GM18507 (cell line): ENCODE measurements at places on chromosomes 7 and 10.

DNA sequence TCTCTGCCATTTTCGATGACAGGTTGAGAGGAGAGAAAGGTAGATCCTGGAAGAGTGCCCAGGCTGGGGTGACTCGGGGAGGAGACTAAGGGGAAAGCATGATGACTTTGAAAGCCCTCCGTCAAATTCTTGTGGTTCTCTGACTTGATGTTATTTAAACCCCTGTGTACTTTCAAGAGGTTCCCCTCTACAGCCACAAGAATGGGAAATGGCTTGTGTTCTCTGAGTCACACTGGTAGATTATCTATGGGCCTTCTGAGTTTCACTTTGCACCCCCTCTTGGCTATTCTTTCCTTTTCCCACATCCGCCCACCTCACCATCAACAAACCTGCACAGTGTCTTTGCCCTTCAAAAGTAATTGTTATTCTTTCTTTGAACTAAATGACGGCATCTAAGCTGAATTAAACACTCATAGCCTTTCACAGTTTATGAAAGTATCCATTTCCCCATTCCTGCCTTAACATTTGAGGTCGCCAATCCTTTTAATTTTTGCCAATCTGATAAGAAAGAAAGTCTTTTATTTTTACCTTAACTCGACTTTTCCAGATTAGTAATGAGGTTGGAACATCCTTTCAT, 24.1 kb downstream of the PRF1 start:
- DNase-seq, result no peak

- DNase-seq, result no peak
Observed at GRCh38 chr10:125083576-125083920, 76.8 kb downstream of the CTBP2 start.

DNA sequence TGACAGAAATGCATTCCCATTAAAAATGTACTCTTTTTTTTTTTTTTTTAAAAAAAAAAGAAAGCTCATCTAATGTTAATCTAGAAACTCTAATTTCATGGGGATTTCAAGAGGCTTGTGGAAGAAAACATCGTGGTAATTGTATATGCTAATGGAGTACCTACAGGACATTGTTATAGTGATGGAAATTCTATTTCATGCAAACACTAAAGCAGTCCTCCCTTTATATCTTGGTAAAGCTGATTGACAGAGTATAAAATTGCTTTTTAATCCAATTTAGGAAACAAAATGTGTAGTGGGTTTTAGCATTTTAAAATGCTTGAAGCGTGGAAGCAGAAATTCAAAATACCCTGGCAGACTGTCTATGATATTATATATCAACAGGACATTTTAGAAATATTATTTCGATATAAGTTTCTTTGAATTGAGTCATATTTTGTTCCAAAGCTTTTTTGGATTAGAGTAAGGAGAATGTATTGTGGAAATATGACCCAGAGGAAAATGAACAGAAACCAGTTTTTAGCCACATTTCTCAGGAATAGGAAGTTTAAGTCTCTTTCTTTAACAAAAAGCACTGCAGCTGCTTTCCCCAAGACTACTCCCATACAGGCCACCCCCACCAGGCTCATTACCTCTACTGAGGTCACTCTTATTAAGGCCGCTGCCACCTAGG, 121.9 kb downstream of the WNT2 start:
- no peak for DNase-seq

GRCh38 chr7:2575733-2576340, 17.1 kb downstream of the IQCE start:
- no peak for DNase-seq

DNA sequence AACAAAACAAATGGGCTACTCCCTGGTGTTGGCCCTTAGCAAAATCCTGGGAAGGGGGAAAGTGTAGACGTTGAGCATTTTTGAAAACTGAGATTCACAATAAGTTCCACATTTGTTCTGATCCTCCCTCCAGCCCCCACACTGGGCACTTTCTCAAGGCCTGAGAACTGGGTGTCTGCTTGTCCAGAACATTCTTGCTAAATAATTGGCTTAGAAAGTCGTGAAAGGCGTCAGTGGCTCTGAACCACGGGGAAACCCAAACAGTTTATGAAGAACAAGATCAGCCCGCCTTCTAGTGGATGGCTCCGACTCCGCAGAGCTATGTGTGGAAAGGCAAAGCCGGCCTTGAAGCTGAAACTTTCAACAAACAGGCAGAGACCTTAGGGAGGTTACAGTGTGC, 370.1 kb downstream of the PRPF18 start:
- no peak for DNase-seq

GRCh38 chr7:41916450-41916927, 213.6 kb upstream of the INHBA start:
- no peak for DNase-seq

- no peak for DNase-seq
Observed at GRCh38 chr7:3616306-3616705, 315.3 kb downstream of the SDK1 start.

GRCh38 chr10:30705625-30706149, 76.1 kb upstream of the LYZL2 start:
- DNase-seq, result no peak

DNA sequence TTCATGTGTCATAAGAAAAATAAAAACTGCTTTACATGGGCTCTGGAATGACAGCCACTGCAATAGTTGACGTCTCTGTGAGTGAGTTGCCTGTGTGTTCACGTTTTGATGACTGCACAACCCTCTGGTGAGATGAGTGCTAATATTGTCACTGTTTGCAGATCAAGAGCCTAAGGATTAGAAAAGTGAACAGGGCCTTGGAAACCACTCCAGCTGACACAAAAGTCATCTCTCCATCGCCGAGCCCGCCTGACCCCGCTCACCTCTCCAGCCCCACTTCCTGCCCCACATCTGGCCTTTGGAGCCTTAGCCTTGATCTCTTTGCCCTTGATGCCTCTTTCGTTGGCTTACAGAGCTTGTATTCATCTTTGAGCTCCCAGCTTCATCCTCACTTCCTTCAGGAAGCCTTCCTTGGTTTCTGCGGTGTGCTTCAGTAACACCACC, 351.7 kb downstream of the TCERG1L start:
- no peak for DNase-seq

DNA sequence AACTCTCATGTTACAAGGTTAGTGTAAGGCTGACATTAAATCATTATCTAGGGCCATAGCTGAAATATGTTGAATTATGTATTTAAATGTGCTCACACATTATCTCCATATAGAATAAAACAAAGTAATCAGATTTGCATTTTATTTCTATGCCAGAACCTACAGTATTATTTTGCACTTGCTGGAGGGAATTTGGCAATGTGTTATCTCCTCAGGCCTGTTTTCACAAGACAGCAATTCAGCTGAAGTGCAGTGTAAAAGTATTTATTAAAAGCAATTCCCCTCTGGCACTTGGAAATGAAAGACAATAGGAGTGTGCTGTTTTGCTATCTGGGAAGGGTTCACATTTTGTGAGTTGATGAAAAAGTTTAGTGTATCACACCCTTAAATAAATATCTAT, 276.3 kb downstream of the DNAJB9 start:
- no peak for DNase-seq

GRCh38 chr7:67786021-67786420, 789.4 kb downstream of the TYW1 start:
- DNase-seq, result no peak

- no peak for DNase-seq
Observed at GRCh38 chr10:96565774-96566173, 21.0 kb downstream of the TM9SF3 start.

GRCh38 chr10:124697837-124698544, 46.2 kb downstream of the FAM53B start:
- DNase-seq, result no peak

GRCh38 chr7:120951826-120952225, 1.2 kb downstream of the ING3 start:
- DNase-seq, result no peak

DNA sequence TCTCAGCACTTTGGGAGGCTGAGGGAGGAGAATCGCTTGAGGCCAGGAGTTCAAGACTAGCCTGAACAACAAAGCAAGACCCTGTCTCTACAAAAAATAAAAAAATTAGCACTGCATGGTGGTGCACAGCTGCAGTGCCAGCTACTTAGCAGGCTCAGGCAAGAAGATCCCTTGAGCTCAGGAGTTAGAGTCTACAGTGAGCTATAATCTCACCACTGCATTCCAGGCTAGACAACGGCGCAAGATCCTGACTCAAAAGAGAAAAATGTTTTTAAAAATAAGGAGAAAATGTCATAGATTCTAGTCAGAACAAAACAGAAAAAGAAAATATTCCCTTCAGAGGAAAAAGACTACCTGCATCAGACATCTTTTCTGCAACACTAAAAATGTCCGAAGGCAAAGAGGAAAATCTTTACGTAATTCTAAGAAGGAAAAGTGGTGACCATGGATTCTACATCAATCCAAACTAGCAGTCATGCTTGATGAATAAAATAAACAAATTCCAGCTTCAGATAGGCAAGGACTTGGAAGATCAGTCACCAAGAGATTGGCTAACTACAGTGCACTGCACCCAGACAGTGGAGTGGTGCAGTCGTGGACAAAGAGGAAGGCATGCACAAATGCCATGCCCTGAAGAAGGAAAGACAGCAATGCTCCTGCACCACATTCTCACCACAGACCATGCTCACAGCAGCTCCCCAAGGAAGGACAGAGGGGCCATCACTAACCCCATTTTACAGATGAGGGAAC, 54.3 kb downstream of the ERCC6 start:
- DNase-seq, result no peak

DNA sequence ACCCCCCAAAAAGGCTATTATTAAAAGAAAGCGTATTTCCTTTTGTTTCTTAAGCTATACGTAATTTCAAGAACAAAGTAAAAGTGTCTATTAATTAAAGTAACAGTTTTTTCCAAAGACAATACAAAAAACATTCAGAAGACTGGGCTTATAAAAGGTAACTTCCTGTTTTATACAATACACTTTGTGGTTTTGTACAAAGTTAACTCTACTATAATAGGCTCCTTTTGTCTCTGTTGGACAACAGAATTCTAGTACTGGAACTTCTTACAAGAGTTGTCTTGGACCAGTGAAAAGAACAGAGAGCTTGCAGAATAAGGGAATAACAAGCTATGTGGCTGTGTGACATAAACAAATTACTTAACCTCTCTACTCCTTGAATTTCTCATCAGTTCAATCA, 21.5 kb downstream of the SFMBT2 start:
- DNase-seq, result no peak
